AG04449 (cell line): ENCODE measurements at places on chromosomes 1 and 21.

- no peak for DNase-seq
Observed at GRCh38 chr1:243420016-243420945, 164.4 kb downstream of the SDCCAG8 start.

DNA sequence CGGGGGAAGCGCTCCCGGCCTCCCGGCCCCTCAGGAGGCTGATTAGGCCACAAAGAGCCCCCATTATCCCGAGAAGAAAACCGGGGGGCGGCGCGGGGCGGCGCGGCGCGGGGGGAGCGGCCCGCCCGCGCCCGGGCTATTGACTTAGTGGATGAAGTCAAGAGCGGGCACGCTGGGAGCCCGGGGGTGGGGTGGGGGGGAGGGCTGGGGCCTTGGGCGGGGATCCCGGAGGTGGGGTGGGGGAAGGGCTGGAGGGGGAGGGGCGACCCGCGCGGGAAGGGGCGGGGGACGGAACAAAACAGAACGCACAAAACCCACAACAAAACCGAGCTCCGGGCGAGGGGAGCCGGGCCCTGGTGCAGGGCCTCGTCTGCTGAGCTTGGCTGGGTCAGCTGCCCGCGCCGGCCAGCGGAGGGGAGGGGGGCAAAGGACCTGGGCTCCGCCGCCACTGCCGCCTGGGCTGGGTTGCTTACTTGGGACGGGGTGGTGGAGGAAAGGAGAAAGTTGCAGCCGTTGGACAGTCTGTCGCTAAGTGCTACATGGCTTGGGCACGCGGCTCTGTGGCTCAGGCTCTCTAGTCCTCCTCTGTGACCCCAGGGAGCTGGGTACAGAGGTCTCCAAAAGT lies 16.3 kb downstream of the PAX7 start:
- DNase-seq = no peak

DNA sequence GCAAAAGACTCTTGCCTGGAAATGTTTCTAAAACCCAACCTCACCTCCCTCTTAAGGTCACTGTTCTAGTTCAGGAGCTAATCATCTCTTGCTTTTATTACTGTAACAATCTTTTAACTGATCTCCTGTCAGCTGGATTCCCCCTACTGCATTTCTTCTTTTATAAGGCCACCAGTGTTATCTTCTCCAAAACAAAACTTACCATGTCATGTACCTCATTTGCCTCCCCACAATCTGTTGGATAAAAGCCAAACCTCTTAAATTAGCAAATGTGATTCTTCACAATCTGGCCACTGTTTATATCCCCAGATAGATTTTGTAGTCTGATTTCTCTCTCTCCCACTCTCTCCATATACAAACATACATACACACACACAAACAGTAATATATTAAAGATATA lies 143.3 kb downstream of the DENND1B start:
- DNase-seq = no peak

DNA sequence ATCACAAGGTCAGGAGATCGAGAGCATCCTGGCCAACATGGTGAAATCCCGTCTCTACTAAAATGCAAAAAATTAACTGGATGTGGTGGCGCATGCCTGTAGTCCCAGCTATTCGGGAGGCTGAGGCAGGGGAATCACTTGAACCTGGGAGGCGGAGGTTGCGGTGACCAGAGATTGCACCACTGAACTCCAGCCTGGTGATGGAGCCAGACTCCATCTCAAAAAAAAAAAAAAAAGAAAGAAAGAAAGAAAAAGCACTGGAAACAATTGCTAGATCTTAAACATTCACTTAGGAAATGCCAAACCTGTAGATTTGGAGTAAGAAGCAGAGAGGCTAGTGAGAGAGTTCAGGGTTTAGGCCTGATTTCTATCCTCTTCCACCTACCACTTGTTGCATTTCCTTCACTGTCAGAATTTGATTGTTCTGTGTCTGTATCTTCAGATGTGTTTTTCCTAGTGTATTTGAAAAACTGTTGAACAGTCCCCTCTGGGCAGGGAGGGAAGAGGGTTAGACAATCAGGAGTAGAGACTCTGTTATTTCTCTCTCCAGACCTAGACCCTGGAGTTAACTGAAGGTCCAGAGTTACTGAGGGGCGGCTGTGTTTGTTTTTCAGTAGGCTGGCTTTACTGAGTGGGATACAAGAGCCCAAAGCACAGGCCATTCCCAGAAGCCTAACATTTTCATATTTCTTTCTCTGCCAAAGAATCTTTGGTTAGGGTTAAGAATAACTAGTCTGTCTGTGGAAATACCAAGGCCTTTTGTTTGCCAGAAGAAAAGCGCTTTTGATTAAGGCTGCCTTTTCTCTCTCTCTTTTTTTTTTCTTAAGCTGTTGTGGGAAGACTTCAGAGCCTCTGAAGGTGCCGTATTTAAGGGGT lies 31.1 kb upstream of the MACF1 start:
- no peak for DNase-seq

DNA sequence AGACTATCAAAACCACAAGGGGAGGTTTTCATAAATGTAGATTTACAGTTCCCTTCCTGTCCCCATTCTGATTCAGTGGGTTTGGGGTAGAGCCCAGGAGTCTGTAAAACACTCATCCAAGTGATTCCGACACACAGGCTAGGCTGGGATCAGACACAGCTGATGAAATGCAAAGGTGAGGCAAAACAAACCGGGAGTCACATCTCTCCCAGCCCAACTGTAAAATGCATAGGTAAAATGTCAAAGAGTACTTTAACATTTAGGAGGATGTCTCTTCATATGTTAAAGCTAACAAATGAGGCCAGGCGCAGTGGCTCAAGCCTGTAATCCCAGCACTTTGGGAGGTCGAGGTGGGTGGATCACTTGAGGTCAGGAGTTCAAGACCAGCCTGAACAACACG lies 45.0 kb downstream of the ZNF281 start:
- no peak for DNase-seq

- DNase-seq = no peak
Observed at GRCh38 chr1:94240822-94241221, 3.4 kb upstream of the ARHGAP29 start.

- DNase-seq = no peak
Observed at GRCh38 chr1:3678361-3679097, 26.2 kb downstream of the TP73 start.

DNA sequence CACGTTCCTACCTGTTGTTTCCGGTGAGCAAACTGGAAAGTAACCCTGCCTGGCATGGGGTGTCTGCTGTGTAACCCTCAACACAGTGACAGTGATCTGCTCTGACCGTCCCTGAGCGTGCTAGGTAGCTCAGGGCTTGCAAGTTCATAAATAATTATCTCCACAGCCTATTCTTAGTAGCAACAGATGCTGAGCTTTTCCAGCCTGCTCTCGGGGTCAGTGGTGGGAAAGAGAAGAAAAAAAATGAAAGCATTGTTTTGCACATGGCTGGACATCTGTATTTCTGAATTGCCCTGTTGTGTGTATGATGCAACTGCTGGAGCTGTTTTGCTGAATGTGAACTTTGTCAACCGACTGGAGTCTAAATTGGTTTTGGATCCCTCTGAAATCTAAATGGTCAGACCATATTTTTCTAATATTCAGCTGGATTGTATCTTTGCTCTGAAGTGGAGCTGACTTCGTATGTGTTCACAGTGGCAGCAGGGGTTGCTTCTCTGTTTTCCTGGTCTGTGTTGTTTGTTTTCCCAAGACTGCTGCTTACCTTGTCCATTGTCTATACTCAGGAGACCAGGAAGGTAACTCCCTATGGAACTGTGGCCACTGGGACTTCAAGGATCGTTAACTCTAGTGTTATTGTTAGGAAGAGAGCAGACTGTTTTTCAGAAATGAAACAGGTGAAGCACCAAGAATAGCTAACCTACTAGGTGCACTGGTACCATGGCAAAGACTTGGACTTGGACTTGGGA lies 27.0 kb downstream of the TGFB2 start:
- DNase-seq = no peak

DNA sequence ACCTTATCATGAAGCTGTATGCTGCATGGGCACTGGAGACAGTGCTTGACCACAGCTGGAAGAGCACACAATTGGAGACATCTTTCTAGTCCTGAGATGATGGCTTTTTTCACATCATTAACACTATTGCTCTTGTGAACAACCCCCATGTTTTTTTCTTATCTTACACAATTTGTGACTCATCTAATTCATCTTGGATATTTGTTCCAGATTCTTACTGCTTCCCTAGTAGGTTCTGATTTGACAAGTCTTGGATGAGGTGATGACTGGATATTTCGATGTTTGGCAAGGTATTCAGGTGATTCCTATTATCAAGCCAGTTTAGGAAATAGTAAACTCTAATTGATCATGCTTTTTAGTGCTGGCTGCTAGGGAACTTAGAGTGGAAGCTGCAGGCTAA lies 23.7 kb downstream of the HLX start:
- DNase-seq = no peak

DNA sequence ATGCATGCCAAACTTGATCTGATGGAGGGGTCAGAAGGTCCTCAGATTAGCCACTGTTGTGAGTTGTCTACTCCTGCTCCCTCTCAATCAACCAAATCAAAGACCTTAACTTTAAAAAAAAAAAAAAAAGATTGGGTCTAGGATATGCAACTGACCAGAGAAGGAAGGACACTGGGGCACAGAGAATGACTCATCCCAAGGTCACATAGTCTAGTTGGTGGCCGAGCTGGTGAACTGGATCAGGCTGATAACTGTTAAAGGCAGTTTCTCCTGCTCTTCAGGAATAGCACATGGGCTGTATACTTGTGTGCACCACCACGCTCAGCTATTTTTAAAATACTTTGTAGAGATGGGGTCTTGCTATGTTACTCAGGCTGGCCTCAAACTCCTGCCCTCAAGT lies 14.8 kb upstream of the S100A7 start:
- DNase-seq = no peak

- no peak for DNase-seq
Observed at GRCh38 chr1:159947942-159948341, 2.5 kb upstream of the IGSF9 start.

- no peak for DNase-seq
Observed at GRCh38 chr1:94954263-94955220, 27.6 kb upstream of the CNN3 start.

- no peak for DNase-seq
Observed at GRCh38 chr1:111895469-111895868, 94.0 kb downstream of the KCND3 start.

GRCh38 chr1:166939741-166940375 lies 35.5 kb downstream of the ILDR2 start:
- no peak for DNase-seq

DNA sequence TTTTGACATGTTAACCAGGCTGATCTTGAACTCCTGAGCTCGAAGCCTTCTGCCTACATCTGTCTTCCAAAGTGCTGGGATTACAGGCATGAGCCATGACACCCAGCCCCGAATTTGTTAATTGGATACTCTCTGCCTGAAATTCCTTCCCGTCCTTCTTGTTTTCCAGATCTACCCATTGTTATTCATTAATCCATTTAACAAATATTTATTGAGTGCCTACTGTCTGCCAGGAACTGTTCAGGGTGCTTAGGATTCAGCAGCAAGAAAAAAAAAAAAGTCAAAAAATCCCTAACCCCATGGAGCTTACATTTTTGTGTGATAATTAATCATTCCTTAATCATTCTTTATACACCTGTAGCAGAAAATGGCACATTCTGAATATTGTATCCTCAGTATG lies 206.8 kb upstream of the FOXD3 start:
- DNase-seq = no peak

GRCh38 chr1:231808116-231808515 lies 181.5 kb downstream of the DISC1 start:
- DNase-seq = no peak

GRCh38 chr1:232273011-232273410 lies 356.9 kb downstream of the SIPA1L2 start:
- no peak for DNase-seq

DNA sequence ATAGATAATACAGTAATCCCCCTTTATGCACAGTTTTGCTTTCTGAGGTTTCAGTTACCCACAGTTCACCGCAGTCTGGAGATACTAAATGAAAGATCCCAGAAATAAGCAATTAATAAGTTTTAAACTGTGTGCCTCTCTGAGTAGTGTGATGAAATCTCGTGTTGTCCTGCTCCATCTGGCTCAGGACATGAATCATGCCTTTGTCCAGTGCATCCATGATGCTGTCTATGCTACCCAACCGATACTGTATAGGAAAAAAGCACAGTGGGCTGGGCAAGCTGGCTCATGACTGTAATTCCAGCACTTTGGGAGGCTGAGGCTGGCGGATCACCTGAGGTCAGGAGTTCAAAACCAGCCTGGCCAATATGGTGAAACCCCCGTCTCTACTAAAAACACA lies 85.0 kb upstream of the SLC2A1 start:
- DNase-seq = no peak

DNA sequence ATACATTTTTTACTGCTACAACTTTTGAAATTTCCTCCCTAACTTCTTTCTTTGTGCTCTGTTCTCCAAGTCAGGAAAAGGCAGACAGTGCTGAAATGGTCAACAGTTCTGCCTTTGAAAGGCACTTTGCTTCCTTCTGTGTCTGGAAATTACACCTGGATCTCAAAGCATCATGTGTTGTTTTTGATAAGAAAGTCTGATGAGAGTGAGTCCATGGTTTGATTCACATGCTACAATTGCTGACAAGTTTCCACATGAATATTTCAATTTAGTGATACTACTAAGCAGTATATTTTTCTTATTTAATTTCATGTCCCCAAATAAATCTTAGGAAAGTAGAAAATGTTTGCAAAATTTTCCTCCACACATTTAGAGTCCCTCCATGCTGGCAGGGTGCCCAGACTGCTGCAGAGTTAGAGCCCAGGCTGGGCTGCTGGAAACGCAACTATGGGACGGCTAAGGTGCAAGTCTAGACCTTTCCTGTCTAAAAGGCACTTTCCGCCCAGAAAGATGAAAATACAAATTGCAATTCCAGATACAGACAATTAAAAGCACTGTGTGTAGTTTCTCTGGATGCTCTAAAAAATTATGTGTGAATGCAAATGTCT lies 96.6 kb upstream of the RUNX1 start:
- DNase-seq = no peak

DNA sequence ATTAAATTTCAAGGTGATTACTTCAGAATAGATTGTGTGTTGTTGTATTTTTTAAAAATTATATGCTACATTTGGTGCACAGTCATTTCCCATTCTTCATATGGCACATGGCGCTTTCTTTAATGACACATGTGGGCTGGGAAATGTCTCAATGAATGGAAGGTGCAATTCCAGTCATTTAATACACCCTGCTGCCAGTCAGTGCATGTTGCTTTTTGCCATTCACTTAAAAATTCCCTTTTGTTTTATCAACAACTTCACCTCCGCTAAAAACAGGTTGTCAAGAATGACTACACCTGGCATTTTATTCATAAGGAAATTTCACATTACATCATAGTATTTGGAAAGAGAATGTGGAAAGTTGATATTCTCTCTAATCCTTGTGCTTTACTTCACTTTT lies 716.4 kb upstream of the ADAMTS5 start:
- DNase-seq = no peak

GRCh38 chr1:51175278-51175677 lies 60.8 kb upstream of the RNF11 start:
- no peak for DNase-seq

- no peak for DNase-seq
Observed at GRCh38 chr21:43916691-43917514, 51.9 kb downstream of the AGPAT3 start.

- no peak for DNase-seq
Observed at GRCh38 chr1:89615676-89616598, 17.0 kb upstream of the LRRC8C start.

GRCh38 chr1:175628548-175629317 lies 114.7 kb downstream of the TNR start:
- DNase-seq = no peak
